PC-3 (cell line): ENCODE measurements at places on chromosomes 1 and 21. TPM values are rescaled to one million over a fixed set of nuclear protein-coding genes. Genes with fewer than 3 reads are reported as not detected.

SELP gene
- total RNA-seq: not detected in 2 replicates

GRCh38 chr1:234554218-234554697, 55.7 kb downstream of the IRF2BP2 start:
- no peak overlapping the region for H3K4me3 ChIP-seq
- no peaks in the 10 kb centered on the region for H3K27me3 ChIP-seq
- no peaks in the 10 kb centered on the region for H3K4me1 ChIP-seq
- H3K27ac ChIP-seq: no peak overlapping the region
- no peak for DNase-seq

DNA sequence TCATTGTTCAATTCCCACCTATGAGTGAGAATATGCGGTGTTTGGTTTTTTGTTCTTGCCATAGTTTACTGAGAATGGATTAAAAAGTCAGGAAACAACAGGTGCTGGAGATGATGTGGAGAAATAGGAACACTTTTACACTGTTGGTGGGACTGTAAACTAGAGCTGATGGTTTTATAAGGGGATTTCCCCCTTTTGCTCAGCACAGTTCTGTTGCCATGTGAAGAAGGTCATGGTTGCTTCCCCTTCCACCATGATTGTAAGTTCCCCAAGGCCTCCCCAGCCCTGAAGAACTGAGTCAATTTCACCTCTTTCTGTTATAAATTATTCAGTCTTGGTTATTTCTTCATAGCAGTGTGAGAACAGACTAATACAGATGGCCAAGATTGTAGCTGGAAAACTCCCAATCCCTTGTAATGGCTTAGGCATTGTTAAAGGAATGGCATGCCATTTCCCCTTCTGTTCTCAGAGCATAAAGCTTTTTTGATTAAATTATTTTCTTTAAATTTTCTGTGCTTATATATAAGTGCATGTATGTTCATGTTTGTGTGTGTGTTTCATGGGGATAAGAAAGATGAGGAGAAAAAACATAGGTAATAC, 144.8 kb downstream of the BACH1 start:
- no peak overlapping the region for H3K27ac ChIP-seq
- H3K36me3 ChIP-seq: no peaks in the 10 kb centered on the region
- H3K4me1 ChIP-seq: no peaks in the 10 kb centered on the region
- no peak for DNase-seq

- H3K4me3 ChIP-seq: no peak overlapping the region
- H3K27me3 ChIP-seq: no peaks in the 10 kb centered on the region
- H3K27ac ChIP-seq: no peak overlapping the region
- no peaks in the 10 kb centered on the region for H3K36me3 ChIP-seq
- DNase-seq: no peak
Observed at GRCh38 chr21:42153046-42153686, 65.8 kb upstream of the ABCG1 start.

PSEN2 gene
- total RNA-seq: 85.3 and 103 TPM in 2 replicates

THEM5 gene
- total RNA-seq: not detected in 2 replicates

DNA sequence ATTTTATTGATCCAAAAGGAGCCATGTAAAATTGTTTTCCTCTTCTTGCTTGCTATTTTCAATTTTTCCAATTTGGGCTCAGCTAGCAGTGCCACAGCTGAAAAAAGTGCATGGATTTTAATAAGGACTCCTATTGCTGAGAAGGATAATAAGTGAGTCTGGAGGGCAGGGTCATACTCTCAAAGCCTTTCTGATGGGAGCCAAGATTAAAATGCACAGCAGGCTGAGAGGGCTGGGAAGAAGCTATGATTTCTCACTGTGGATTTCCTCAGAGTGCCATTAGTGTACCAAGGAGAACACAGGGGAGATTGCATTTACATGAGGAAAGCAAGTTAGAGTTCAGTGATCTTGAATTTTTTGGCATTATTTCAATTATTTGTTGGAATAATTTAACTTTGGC, 261.3 kb downstream of the ST6GALNAC3 start:
- no peak overlapping the region for H3K4me3 ChIP-seq
- no peak overlapping the region for H3K27ac ChIP-seq
- H3K4me1 ChIP-seq: no peaks in the 10 kb centered on the region
- H3K36me3 ChIP-seq: no peaks in the 10 kb centered on the region
- no peaks in the 10 kb centered on the region for H3K27me3 ChIP-seq

- H3K27ac ChIP-seq: peak overlapping the region; percentile 98
- no peaks in the 10 kb centered on the region for H3K27me3 ChIP-seq
- H3K4me3 ChIP-seq: peak overlapping the region; percentile 29; the same call in 1 of the 2 replicates
- H3K36me3 ChIP-seq: peaks cover 10% of the 10 kb centered on the region; the same call in 1 of the 2 replicates
Observed at GRCh38 chr1:36372617-36373016, 13.1 kb downstream of the STK40 start.

GRCh38 chr1:165356876-165357275, 361 bp upstream of the LMX1A start:
- H3K36me3 ChIP-seq: no peaks in the 10 kb centered on the region
- peaks cover 51% of the 10 kb centered on the region for H3K27me3 ChIP-seq
- no peaks in the 10 kb centered on the region for H3K4me1 ChIP-seq
- H3K27ac ChIP-seq: no peak overlapping the region

NUF2 gene
- total RNA-seq: 35.6 and 62.1 TPM in 2 replicates

SH2D1B gene
- total RNA-seq: 0.04 TPM in 1 of 2 replicates, not detected in the other

NOS1AP gene
- total RNA-seq: 1.6 and 2.6 TPM in 2 replicates

ACTL8 gene
- not detected in 2 replicates for total RNA-seq

DNA sequence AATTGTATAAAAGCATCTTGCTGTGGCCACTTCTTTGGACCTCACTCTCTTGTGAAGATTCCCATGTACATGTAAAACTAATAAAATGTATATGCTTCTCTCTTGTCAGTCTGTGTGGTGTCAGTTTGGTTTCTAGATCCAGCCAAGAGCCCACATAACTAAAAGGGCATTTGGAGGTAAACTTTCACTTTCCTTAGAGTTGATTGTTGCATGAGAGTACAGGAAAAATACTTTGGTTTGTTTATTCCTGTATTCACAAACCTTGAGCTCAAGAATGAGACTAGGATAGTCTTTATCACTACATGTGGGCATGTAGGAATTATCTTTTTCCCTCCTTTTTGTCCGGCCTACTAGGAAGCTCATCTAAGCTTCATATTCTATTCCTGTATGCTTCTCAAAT, 50.9 kb downstream of the KCTD3 start:
- DNase-seq: no peak
- H3K27ac ChIP-seq: no peak overlapping the region
- H3K4me1 ChIP-seq: no peaks in the 10 kb centered on the region
- H3K36me3 ChIP-seq: peaks cover 46% of the 10 kb centered on the region
- H3K4me3 ChIP-seq: no peak overlapping the region

GRCh38 chr1:102472520-102472919, 475.8 kb upstream of the OLFM3 start:
- H3K27me3 ChIP-seq: peaks cover 7% of the 10 kb centered on the region; the same call in 1 of the 2 replicates
- DNase-seq: no peak
- H3K4me3 ChIP-seq: no peak overlapping the region
- H3K36me3 ChIP-seq: no peaks in the 10 kb centered on the region
- H3K4me1 ChIP-seq: no peaks in the 10 kb centered on the region

ATAD3B gene
- total RNA-seq: 140 and 190 TPM in 2 replicates

OR2T8 gene
- total RNA-seq: 0.26 TPM in 1 of 2 replicates, not detected in the other

CD1D gene
- not detected in 2 replicates for total RNA-seq

KCNH1 gene
- not detected in 2 replicates for total RNA-seq

GRCh38 chr1:15322648-15323350, 75.8 kb downstream of the FHAD1 start:
- DNase-seq: peak; percentile 54
- peak overlapping the region; percentile 20; the same call in 1 of the 2 replicates for H3K4me3 ChIP-seq
- peaks cover 13% of the 10 kb centered on the region for H3K4me1 ChIP-seq
- H3K36me3 ChIP-seq: no peaks in the 10 kb centered on the region

KLF17 gene
- total RNA-seq: 0.26 and 0.58 TPM in 2 replicates

VCAM1 gene
- total RNA-seq: not detected in 2 replicates

GRCh38 chr1:205279986-205280385, 41.6 kb downstream of the NUAK2 start:
- H3K27me3 ChIP-seq: no peaks in the 10 kb centered on the region
- no peak overlapping the region for H3K27ac ChIP-seq
- H3K4me1 ChIP-seq: peaks cover 16% of the 10 kb centered on the region
- peak; percentile 43 for DNase-seq
- H3K4me3 ChIP-seq: no peak overlapping the region

CR1L gene
- total RNA-seq: not detected in 2 replicates

DYNLT4 gene
- 2.0 and 3.4 TPM in 2 replicates for total RNA-seq

- DNase-seq: peak; percentile 63
- H3K36me3 ChIP-seq: no peaks in the 10 kb centered on the region
- peaks cover 37% of the 10 kb centered on the region for H3K4me1 ChIP-seq
- H3K27me3 ChIP-seq: no peaks in the 10 kb centered on the region
- H3K4me3 ChIP-seq: peak overlapping the region; percentile 15; the same call in 1 of the 2 replicates
Observed at GRCh38 chr1:186798960-186799688, 29.6 kb upstream of the PLA2G4A start.

DNA sequence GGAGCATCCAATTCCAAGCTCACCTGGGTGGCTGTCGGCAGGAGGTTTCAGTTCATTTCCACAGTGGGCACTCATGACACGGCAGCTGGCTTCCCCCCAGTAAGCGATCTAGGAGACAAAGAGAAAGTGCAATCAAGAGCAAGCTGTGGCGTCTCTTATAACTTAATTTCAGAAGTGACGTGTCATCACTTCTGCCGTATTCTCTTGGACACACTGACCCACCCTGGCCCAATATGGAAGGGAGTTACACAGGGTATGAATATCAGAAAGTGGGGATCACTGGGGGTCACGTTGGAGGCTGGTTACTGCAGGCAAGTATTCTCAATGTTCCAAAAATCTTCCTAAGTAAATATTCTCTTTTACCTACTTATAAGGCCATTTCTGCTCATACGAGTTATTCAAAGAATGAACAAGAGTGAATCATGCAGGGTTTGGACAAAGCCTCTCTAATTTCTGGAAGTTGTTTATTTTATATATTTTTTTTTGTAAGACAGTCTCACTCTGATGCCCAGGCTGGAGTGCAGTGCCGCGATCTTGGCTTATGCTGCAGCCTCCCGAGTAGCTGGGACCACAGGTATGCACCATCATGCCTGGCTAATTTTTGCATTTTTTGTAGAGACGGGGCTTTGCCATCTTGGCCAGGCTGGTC, 46.5 kb upstream of the GREM2 start:
- H3K27ac ChIP-seq: no peak overlapping the region
- H3K36me3 ChIP-seq: no peaks in the 10 kb centered on the region
- peaks cover 6% of the 10 kb centered on the region; the same call in 1 of the 2 replicates for H3K4me1 ChIP-seq

- H3K4me3 ChIP-seq: no peak overlapping the region
- H3K27me3 ChIP-seq: no peaks in the 10 kb centered on the region
- H3K36me3 ChIP-seq: peaks cover 8% of the 10 kb centered on the region
- no peak overlapping the region for H3K27ac ChIP-seq
- DNase-seq: no peak
- H3K4me1 ChIP-seq: no peaks in the 10 kb centered on the region
Observed at GRCh38 chr1:203744075-203744972, 20.7 kb upstream of the LAX1 start.

LCE3E gene
- not detected in 2 replicates for total RNA-seq

DNAI4 gene
- total RNA-seq: 0.46 and 1.6 TPM in 2 replicates

DNA sequence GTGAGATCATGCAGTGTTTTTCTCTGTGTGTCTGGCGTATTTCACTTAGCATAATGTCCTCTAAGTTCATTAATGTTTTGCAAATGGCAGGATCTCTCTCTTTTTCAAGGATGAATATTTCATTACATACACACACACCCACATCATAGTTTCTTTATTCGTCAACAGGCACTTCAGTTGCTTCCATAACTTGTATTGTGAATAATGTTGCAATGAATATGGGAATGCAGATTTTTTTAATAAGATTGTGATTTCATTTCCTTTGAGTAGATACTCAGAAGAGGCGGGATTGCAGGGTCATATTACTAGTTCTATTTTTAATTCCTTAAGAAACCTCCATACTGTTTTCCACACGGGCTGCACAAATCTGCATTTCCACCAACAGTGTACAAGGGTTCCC, 134.0 kb downstream of the CLEC20A start:
- no peak overlapping the region for H3K4me3 ChIP-seq
- no peaks in the 10 kb centered on the region for H3K36me3 ChIP-seq
- peaks cover 6% of the 10 kb centered on the region; the same call in 1 of the 2 replicates for H3K4me1 ChIP-seq

DNA sequence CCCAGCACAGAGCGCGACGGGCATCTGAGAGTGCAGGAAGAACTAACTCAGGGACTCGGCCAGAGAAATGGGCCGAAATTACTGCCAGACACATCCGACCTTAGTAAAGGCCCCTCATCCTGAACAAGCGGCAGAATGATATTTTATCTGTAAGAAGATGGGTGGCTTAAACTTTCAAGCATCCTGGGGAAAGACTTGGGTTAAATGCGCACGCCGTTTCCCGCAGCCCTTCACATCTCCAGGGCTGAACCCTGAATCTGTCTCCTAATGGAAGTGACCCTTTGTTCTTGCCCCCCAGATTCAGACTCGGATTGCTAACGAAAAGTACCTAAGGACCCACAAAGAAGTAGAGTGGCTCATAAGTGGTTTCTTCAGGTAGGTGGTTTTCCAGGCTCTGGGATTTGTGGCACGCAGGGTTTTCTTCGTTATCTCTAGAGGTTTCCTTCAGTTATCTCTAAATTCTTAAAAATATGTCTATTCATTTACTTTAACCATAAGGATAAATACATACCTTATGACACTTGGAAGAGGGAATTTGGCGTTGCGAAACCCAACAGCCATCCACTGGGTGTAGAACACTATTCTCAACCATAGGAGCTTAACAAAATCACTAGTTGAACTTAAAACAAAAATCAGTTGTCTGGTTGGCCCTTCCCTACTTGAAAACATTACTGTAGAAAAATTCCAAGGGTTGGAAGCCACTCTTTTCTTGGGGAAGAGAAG, 627 bp downstream of the RIIAD1 start:
- 0 out of 2 replicates have a peak, but pooled peaks cover under 1% of the 10 kb centered on the region for H3K27me3 ChIP-seq
- no peak overlapping the region for H3K27ac ChIP-seq
- DNase-seq: no peak
- H3K4me1 ChIP-seq: peaks cover 15% of the 10 kb centered on the region

DNA sequence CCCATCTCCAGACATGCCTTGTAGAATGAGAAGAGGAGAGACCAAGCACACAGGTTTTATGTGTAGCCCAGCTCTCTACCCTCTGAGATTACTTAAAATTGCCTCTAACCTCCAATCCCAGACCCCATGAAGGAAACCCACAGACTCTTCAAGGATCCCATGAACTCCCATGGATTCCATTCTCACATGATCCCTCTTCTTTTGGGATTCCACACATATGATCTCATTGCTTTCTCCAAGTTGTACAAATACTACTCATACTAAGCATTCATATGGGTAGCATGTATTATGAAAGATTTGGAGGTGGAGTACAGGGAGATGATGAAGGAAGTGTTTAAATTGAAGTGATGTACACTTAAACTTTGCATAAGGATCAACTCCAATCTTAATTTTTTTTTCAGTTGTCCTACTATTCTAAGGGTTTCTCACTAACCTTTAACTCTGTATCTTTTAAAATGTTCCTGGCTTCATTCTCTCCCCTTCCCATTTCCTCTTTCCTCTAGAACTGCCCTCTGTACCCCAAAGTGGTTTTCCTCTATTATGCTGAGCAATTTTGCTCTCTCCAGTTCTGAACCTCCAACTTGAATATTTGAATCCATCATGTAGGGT, 41.6 kb downstream of the MFSD2A start:
- H3K36me3 ChIP-seq: no peaks in the 10 kb centered on the region
- DNase-seq: no peak
- no peak overlapping the region for H3K4me3 ChIP-seq
- H3K27me3 ChIP-seq: no peaks in the 10 kb centered on the region

DNA sequence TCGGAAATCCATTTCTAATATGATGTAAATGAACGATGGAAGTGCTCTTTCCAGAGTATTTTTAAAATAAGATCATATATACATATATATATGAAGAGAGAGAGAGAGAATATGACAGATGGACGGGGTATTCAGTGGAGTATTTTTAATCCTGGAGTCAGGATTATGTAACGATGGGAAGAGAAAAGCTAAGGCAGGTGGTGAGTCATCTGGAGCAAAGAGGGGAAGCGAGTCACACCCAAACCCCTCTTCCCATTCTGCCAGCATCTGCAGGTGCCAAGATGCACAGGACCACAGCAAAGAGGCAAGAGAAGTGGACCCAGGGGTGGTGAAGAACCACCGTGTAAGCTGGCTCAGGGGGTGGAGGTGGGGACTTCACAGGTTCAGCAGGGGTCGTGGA, 102.7 kb upstream of the GRIK3 start:
- no peaks in the 10 kb centered on the region for H3K4me1 ChIP-seq
- DNase-seq: no peak
- H3K4me3 ChIP-seq: no peak overlapping the region
